Renal cortex interstitium (tissue), 15 donors: ENCODE measurements at places on chromosomes 13 and 19. TPM values are rescaled to one million over a fixed set of nuclear protein-coding genes. Genes with fewer than 3 reads are reported as not detected.

- no peak for DNase-seq
These were observed 17.1 kb upstream of the LATS2 start for GRCh38 chr13:21078501-21078900.

DNA sequence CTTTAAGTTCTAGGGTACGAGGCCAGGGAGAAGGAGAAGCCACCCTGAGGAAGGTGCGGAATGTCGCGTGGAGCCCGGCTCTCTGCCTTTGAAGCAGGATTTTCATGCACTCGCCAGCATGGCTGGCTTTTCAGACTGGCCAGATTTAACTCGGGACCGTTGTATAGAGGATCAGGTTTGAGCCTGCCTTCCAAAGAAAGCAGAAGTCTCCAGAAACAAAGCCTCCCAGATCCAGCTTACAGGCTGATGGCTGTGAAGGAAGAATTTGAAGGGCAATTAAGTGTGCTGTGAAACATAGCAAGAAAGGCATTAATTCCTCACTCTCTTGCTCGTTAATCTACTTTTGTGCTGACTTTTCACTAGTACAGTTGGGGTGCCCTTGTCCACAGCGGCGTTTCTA is 140.2 kb downstream of the SOX1 start:
- DNase-seq, result no peak

Gene CPB2
- 0.15 TPM for polyA plus RNA-seq

DNA sequence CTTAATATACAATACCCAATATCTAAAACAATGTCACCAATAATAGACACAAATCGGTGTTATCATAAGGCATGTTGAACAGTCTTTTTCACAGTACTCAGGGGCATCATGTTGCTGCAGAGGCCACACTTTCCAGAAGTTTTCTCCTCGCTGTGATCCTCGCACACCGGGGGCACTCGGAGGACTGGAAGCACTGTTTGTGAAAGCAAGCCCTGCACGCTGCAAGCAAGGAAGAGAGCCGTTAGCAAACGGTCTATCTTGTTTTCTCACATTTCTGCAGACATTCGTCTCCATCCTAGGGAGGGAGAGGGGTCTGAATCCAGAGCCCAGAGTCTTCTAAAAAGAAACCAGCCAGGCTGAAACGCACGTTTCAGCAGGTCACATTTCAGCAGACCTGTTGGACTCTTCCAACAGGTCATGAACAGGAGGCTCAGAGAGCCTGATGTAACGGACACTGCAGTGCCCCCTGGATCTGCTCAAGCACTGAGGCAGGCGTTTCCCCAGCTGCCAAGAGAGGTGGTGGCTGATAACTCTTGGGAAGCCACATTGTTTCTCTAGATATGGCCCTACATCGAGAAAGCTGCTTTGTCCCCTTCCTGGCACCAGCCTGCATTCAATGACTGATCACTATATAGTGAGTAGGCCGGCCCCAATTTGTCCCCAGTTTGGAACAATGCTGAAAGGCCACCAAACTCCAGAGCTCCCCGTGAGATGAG is 43.6 kb downstream of the RUBCNL start:
- no peak for DNase-seq

Gene PEG3
- polyA plus RNA-seq, result 101 TPM

DNA sequence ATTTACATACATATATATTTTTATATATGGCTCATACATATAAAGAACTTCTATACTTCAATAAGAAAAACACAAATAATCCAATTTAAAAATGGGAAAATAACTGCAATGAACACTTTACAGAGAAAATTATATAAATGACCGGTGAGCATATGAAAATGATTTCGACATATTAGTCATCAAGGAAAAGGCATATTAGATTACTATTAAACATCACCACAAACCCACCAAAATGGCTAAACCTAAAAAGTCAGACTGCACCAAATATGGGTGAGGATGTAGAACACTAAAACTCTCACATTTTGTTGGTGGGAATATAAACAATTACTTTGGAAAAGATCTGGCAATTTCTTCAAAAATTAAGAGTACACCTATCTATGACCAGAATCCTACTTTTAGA is 316.2 kb downstream of the ENOX1 start:
- DNase-seq, result no peak
